Astrocyte (in vitro differentiated cells and primary cell): ENCODE measurements at places on chromosomes 4 and X. TPM values are rescaled to one million over a fixed set of nuclear protein-coding genes. Genes with fewer than 3 reads are reported as not detected.

The CHIC1 gene
- total RNA-seq = 9.5 and 11.9 TPM in 2 replicates

The CT45A2 gene
- total RNA-seq = not detected in 2 replicates

The RPS6KA3 gene
- 34.3 and 42.9 TPM in 2 replicates for total RNA-seq

The ANXA10 gene
- total RNA-seq = 0.46 TPM in 1 of 2 replicates, not detected in the other

The GAGE12H gene
- not detected in 2 replicates for total RNA-seq

The LINC00632 gene
- 318 and 375 TPM in 2 replicates for total RNA-seq

The EVC2 gene
- total RNA-seq = 3.3 and 3.5 TPM in 2 replicates

The LONRF3 gene
- total RNA-seq = 0.11 and 0.19 TPM in 2 replicates
